ENCODE measurements at places on chromosomes 4 and X.

DNA sequence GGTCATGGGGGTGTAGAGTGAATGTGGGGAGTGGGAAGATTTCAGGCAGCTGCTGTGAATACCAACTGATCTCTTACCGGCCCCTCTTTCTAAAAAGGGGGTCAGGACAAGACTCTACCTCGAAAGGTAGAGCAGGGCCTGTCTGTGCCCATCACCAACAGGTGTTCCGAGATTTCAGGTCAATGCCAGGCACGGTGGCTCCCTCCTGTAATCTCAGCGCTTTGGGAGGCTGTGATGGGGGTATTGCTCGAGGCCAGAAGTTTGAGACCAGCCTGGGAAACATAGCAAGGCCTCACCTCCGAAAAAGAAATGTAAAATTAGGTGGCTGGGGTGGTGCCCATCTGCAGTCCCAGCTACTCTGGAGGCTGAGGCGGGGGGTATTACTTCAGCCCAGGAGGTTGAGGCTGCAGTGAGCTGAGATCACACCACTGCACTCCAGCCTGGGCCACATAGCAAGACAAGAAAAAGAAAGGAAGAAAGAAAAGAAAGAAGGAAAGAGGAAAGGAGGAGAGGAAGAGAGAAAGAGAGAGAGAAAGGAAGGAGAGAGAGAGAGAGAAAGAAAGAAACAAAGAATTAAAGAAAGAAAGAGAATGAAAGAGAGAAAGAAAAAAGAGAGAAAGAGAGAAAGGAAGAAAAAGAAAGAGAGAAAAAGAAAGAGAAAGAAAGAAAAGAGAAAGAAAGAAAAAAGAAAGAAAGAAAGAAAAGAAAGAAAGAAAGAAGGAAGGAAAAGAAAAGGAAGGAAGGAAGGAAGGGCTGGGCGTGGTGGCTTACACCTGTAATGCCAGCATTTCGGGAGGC is 50.1 kb downstream of the CRLF2 start:
- no peak for ATAC-seq

DNA sequence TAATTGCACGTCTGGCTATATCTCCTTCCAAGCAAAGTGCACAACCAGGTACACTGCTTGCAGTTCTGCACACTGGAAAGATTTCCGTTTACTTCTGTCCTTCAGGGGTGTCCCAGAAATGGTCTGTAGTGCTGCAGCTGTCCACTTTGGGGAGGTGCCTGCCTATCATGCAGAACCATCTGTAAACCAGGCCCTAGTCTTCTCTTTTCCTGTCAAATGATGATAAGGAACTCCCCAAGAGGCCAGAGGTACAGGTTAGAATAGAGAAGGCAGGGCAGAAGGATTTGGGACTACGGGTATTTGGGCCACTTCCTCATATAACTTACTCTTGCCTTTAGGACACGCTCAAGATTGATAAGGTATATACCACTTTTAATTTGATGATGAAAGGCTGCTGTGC is 746.9 kb downstream of the FAT4 start:
- no peak for ATAC-seq

DNA sequence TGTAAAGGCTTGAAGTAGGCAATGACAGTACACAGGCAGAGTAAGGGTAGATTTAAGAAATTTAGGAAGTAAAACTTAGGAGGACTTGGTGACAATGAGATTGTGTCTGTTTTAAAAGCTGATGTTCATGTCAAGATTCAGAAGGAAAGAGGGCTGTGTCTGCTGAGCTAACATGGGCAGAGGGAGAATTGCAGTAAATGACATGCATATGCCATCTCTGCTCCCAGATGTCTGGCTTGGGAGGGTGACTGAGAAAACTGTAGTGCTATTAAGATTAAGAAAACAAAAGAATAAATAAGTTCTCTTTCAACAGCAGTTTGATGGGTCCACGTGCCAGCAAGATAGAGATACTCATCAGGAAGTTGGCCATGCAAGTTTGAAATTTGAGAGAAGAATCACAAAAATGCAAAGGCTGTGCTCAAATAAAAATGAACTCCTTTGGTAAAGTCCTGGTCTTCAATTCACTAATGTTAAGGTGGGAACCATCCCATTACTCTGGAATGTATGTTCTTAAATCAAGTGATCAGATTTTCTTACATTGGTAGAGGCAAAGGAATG is 7.2 kb downstream of the NFXL1 start:
- no peak for ATAC-seq

DNA sequence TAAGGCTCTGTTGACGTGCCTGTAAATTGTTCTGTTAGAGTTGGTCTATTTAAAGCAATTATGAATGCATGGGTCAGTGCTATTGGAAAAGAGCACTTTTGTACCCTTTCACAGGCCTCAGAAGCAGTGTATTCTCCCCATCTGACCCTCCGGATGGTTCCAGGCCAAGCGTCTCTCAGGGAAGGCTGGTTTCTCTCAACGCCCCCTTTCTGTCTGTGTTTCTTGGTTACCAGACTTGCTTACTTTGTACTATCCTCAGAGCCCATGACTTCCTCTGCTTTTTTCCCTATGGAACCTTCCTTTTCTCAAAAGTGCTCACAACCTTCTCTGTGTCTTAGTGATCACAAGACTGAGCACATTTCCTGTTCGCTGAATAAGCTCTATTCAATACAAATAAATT is 559.3 kb upstream of the ZFP42 start:
- no peak for ATAC-seq

DNA sequence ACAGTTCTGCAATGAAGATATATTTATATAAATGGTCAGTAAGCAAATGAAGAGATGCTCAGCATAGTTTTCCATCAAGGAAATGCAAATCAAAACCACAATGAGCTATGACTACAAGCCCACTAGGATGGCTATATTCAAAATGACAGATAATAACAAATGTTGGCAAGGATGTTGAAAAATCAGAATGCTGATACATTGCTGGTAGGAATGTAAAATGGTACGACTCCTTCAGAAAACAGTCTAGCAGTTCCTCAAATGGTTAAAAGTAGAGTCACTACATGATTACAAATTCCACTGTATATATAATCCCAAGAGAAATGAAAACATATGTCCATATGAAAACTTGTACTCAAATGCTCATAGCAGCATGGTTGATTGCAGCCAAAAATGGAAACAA is 425.0 kb upstream of the ATOH1 start:
- ATAC-seq = no peak

DNA sequence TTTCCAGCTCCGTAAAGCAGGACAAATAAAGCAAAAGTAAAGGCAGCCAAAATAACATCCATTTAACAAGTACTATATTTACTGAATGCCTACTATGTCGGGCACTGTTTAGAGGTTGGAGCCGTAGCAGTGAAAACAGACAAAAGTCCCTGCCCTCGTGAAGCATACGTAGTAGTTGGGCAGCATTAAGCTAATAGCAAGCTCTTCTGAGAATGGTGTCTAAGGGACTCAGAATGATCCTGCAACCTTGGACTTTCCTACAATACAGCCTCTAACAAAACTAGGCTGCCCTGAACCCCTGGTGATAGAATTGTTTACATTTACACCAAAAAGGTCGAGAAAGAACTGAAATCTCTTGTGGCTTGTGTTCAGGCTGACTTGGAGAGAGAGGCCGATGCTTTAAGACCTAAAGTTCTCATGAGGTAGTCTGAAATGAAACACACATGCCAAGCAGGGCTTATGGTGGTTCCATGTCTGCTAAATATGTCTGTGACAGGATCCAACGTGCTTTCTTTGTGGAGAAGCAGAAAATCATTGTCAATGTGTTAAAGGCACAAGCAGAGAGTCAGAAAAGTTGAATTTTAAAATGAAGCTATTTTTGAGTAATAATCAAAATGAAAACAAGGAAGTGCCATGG is 898 bp upstream of the PDGFC start:
- ATAC-seq = no peak

GRCh38 chr4:139689093-139689722 is 23.6 kb downstream of the MGST2 start:
- ATAC-seq = no peak
